ENCODE measurements at places on chromosomes 3 and 15.

DNA sequence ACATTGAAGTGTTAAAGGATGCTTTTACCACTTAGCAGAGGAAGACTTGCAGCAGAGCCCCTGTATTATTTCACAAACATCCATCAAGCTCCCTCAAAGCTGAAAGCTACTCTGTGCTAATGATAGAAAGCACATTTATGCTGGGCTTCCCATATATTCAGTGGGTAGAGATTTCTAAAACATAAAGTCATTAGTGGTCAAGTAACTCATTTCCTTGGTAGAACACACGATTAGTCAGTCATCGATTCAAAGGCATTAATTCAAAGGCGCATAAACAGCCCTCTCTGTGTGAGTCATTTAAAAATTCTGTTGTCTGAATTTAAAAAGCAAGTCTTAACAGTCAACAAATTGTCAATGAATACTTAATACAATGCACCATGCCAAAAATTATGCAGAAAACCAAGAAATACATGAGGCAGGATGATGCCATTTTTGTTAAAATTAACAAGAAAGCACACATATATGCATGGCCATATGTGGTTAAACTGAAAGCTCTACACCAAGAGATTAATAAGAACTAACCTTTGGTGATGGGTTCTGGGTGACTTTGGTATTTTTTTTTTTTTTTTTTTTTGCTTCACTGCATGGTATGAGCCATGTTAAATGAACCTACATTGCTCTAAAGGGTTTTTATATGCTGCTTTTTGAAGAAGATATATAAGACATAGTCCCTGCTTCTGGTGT lies 61.7 kb downstream of the LDHAL6B start:
- DNase-seq: no peak

- DNase-seq: no peak
These were observed 331.7 kb upstream of the UMPS start for GRCh38 chr3:124398594-124398993.

DNA sequence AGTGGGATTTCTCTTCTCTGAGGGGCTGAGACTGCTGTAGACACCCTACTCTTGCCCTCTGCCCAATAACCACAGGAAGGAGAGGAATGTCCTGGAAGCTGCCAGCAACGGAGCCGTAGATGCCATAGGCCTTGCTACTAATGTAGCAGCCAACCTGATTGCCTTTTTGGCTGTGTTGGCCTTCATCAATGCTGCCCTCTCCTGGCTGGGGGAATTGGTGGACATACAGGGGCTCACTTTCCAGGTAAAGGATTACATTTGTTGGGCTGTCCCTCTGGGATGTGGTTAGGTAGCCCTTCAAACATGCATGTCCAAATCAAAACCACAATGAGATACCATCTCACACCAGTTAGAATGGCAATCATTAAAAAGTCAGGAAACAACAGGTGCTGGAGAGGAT lies 16.1 kb downstream of the SLC28A2 start:
- DNase-seq: peak; percentile 41

- DNase-seq: no peak
These were observed 113.2 kb downstream of the MBNL1 start for GRCh38 chr3:152381881-152382295.

DNA sequence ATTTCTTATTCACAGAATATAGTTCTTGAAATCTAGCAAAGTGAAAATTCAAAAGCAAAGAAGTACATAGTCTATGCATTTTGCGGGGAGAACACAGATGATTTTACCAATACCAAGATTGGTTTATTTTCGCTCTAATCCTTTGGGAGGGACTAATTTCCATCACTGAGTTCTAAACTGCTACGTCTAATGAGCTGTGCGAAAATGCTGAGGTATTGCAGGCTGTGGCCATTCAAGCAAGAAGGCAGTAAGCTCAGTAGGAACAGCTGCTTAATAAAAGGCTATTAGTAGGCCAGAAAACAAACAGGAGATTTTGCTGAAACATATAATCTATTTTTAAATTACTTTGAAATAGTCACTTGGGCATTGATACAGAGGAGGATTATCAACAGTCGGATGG lies 379.0 kb downstream of the CNTN4 start:
- no peak for DNase-seq
